ENCODE measurements at places on chromosomes 11 and 22.

DNA sequence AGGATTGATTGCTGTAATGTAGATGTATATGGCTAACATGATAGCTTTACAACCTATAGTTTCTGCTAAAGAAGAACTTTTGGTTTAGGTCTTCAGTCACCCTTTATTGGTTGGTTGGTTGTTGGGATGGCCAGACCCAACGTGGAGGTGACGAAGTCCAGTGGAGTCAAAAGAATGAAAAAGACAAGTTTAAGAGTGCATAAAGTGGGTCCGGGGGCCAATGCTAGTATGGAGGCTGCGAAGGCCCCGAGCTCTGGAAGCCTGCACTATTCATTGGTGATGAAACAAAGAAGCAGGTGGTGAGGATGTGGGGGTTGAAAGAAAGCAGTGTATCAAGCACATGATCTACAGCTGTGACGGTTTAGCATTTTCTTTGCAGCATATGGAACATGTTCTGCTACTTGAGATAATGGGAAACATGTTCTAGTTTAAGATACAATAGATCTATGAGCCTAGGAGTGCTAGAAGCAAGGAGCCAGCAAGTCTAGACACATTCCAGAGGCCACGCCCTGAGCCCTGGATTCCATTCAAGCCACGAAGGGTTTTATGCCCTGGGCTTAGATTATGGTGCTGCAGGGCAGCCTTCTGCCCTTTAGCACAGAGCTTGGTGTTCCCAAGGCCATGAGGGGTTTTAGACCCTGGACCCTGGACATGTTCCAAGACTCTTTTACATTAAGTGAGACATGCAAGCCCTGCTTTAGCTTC, 6.3 kb downstream of the TCP11L1 start:
- DNase-seq: no peak

GRCh38 chr11:69698362-69698761, 5.5 kb downstream of the FGF19 start:
- DNase-seq: no peak

GRCh38 chr11:112128483-112129121, 35.3 kb downstream of the IL18 start:
- no peak for DNase-seq

DNA sequence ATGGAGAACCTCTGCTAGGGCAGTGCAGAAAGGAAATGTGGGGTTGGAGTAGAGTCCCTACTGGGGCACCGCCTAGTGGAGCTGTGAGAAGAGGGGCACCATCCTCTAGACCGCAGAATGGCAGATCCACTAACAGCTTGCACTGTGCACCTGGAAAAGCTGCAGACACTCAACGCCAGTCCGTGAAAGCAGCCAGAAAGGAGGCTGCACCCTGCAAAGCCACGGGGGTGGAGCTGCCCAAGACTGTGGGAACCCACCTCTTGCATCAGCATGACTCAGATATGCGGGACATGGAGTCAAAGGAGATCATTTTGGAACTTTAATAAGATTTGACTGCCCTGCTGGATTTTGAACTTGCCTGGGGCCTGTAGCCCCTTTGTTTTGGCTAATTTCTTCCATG, 8.7 kb downstream of the TSKU start:
- DNase-seq: no peak

DNA sequence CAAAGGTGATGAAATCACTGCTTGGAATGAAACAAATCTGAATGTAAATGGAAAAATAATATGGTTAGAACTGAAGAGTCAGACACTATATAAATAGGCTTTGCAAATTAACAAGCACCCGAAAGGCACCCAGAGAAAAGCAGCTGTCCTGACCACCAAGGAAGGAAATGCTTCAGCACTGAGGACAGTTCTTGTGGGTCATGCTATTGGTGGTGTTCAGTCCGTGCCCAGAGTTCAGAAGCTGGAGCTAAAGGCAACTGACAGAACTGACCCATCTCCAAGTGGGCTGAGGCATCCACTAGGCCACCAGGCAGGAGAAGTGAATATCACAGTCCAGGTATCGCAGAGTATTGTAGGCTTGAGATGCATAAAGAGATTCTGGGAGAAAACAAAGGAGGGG, 208.9 kb downstream of the OPCML start:
- DNase-seq: no peak

- no peak for DNase-seq
Observed at GRCh38 chr22:32325811-32326237, 31.8 kb upstream of the RFPL3 start.

DNA sequence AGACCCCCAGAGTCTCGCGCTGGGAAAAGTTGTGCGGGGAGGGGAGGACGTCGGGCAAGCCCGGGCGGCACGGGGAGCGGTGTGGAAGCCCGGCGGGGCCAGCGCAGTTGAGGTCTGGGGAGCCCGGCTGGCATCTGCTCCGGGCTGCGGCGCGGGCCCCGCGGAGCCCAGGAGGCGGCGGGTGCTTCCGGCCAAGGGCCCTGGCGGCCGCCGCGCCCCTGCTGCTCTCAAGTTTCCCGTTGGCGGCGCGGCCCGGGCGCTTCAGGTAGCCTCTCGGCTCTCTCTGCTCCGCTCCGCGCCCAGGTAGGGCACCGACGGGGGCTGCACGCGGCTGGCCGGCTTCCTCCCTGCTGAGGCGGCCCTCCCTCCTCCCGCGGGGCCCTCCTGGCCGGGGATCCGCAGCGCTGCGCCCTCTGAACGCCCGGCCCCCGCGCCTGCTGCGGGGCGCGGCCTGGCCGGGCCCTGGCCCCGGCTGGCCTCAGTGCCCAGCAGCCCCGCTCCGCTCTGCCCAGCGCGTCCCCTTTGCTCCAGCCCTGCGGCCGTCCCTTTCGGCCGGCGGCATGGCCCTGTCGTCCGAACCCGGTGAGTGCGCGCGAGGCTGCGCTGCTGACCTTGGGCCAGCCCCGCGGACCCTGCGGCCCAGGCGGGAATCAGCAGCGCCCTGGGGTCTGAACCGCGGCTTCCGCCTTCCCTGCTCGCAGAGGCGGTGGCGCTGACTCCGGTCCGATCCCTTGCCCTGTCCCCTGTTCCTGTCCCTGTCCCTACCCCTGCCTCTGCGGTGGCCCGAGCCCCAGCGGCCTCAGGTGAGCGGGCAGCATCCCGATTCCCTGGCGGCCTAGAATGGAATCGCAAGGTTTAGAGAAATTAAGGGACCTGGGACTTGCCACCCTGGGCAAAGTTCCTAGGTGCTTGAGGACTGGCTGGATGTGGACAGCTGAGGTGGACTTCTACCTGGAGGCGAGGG, 4.3 kb upstream of the AMPD3 start:
- peak; percentile 48 for DNase-seq

DNA sequence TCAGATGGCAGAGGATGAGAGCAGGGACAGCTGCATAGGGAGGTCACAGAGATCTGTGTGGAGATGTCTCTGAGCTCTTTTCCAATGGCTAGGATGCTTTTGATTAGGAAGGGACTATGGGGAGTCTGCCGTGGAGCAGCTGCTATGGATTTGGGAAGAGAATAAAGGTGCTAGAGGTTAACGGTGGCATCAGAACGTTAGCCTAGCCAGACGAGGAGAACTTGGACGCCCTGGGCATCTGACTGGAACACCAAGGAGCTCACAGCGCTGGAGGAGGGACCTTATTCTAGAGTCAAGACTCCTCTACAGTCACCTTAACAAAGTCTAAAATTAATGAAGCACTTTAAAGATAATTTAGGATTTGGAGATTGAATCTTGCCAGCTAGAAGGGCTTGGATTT, 157.2 kb upstream of the B3GAT1 start:
- DNase-seq: no peak

- no peak for DNase-seq
Observed at GRCh38 chr11:127627629-127628457, 627.3 kb upstream of the KIRREL3 start.

GRCh38 chr11:61744181-61744580, 8.3 kb upstream of the MYRF start:
- no peak for DNase-seq

GRCh38 chr11:67490727-67491065, 7.9 kb downstream of the AIP start:
- DNase-seq: no peak

DNA sequence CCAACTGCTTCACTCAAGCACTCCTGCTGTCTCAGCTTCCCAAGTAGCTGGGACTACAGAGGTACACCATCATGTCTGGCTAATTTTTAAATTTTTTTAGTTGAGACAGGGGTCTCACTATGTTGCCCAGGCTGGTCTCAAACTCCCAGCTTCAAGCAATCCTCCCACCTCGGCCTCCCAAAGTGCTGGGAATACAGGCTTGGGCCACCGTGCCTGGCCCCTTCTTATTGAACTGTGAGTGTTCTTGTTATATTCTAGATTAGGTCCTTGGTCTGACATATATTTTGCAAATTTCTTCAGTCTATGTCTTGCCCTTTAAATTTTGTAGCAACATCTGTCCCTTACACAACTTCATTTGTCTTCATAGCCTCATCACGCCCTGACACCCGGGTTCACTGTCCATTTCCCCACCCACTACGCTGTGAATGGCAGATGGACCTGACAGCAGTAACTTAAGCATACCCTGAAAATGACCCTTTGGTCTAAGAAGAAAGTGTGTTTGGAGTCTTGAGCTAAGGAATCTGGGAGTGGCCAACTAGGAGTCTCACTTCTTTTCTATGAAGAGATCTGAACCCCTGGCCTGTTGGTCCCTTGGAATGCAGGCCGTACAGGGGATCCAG, 4.2 kb upstream of the FAM118A start:
- no peak for DNase-seq

DNA sequence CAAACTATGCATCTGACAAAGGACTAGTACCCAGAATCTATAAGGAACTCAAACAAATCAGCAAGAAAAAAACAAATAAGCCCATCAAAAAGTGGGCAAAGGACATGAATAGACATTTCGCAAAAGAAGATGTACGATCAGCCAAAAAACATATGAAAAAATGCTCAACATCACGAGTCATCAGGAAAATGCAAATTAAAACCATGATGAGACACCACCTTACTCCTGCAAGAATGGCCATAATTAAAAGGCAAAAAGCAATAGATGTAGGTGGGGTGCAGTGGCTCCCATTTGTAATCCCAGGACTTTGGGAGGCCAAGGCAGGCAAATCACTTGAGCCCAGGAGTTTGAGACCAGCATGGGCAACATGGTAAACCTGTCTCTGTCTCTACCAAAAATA, 10.4 kb upstream of the OR10V1 start:
- DNase-seq: no peak

- DNase-seq: no peak
Observed at GRCh38 chr22:43431808-43432554, 20.2 kb downstream of the MPPED1 start.

DNA sequence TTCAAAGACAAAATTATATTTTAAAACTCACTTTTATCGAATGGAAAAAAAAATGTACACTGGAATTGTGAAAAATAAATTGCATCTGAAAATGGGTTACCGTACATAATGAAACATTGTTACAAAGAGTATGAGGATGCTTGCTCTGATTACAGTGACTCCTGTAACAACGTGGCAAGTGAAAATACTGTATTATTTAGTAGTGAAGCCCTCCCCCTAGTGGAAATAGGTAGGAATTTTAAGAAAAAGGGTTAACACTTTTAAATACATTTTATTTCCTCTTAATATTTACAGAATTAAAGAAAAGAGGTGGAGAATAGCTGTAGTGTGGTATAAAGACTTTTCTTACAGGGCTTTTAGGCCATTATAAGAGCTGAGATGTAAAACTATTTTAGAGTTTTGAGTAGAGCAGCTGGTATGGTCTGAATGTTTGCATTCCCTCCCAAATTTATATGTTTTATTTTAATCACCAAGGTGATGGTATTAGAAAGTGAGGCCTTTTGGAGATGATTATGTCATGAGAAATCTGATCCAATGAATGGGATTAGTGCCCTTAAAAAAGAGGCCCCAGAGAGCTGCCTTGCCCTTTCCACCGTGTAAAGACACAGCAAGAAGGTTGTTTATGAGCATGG, 25.2 kb downstream of the FAM76B start:
- DNase-seq: no peak

GRCh38 chr11:1771700-1772099, 8.0 kb upstream of the CTSD start:
- DNase-seq: no peak

- DNase-seq: no peak
Observed at GRCh38 chr22:25629613-25630012, 65.1 kb downstream of the GRK3 start.

DNA sequence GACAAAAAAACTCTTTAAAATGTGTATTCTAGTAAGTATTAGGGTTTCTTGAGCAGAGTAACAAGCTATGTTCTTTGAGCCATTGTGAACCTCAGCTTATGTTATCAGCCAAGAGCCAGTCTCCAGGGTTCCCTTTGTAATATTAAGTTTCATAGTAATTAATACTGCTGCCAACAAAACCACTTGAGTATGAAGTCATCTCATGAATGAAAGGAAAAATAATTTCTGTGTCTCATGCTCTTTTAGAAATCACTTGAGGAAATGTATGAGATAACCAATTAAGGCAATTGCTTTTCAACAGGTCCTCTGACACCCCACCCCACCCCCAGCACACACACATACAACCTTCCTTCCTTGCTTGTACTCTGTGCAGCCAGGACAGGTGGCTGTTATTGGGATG, 59.9 kb downstream of the BBOX1 start:
- no peak for DNase-seq

- no peak for DNase-seq
Observed at GRCh38 chr22:26576026-26576680, 13.8 kb downstream of the TPST2 start.

GRCh38 chr11:36376888-36377758, 81.0 kb downstream of the PRR5L start:
- peak; percentile 43 for DNase-seq

GRCh38 chr11:19842505-19842904, 129.9 kb downstream of the NAV2 start:
- no peak for DNase-seq

- no peak for DNase-seq
Observed at GRCh38 chr11:129960216-129961214, 42.1 kb downstream of the PRDM10 start.

- DNase-seq: no peak
Observed at GRCh38 chr11:68439355-68440065, 21.0 kb upstream of the PPP6R3 start.

GRCh38 chr22:17213976-17214375, 5.3 kb downstream of the ADA2 start:
- DNase-seq: peak; percentile 55

DNA sequence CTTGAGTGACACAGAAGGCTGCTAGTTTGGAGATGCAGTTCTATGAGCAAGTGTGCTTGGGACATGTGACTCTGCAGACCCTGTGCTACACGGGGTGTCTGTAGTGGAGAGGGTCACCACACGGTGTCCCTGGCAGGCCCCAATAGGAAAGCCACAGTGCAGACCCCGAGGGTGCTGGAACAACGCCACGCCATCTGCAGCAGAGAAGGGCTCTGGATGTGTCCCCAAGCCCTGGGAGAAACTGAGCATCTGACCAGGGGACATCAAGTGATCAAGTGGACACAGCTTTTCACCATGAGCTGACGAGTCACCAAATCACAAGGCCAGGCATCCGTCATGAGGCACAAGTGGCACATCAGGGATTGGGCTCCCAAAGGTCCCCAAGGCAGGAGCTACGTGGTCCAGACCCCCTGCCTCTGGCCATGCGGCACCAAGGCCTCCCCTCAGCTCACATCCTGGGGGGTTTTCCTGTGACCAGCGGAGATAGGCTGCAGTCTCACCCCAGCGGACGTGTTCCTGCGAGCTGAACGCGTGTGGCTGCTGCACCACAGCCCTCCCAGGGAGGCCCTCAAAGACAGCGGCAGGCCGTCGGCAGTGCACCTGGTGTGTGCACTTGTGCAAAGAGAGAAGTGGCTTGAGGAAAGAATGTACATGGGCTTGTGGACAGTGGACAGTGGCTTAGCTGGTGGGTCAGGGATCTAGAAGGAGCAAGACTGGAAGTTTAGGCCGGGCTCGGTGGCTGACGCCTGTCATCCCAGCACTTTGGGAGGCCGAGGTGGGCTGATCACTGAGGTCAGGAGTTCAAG, 96.7 kb downstream of the RPS6KA4 start:
- no peak for DNase-seq

Data from activated CD4-positive, alpha-beta T cell treated with anti-CD3 and anti-CD28 coated beads, Interleukin-2, amount 50 U/mL, for 1 hour (primary cell).